ENCODE measurements at places on chromosomes 16 and 17.
A peak's percentile ranks its signal among the peaks of the same experiment; 100 is the strongest.

DNA sequence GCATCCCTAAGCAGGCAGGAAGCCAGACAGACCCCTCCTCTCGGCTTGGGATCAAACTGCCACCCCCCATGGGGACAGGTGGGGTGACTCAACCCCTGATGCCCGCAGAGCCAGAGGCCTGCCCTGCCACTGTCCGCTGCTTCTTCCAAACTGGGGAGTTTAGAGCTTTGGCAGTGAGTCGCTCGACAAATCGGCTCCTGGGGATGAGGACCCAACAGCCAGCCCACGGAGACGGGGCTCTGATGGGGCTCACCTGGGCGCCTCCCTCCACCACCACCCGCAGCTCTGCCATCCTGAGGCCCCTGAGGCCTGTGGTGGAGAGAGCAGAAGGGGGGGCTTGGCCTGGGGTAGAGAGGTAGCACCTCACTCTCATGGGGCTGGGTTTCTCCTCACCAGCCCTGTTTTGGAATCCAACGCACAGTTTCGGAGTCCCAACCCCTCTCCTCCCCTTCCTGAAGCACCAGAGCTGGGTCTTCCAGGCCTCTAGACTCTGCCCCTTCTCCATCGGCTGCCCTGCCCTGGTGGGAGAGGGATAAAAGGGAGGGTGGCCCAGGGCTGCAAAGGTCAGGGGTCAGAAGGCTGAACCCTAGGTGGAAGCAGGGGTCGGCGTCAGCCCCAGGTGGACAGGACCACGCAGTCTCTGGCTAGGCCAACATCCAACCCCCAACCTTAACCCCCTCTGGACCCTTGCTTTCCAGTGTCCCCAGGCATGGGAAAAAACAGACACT lies 5.8 kb downstream of the PRSS22 start:
- DNase-seq = no peak

DNA sequence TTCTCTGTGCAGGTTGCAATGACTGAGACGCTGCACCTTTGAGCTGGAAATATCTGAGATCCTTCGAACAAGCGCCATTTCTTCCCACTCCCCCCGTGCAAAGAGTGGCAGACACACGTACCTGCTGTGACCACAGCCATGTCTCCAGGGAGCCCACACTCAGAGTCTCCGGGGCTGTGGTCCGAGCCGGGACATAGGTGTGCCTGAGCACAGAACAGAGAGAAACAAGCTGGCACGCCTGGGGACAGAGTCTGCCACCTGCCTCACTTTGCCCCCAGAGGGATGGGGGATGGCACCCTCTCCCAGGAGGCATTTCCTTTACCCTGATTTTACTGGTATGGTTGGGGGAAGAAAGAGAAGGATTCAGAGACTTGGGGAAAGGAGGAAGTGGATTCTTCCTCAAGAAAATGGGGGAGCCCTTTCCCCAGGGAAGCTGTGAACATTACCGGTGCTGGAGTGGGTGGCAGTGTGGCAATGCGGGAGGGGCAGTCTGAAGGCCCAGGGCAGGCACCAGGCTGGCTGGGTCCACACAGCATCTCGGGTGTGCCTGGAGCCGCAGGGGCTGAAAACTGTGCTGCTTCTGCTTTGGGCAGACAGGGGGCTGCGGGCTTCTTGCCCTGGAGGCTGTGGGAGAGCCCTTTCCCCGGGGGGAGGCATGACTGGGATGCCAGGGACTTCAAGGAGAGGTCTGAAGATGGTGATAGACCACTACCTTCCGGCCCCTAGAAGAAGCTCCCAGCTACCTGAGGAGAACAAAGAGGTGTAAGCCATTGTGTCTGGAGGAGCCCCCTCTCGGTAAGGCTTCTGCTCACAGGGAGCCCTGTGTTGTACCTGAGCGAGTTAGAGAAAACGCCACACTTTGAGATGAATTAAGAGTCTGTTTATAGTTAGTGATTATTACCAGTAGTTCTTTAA lies 6.6 kb upstream of the PIK3R6 start:
- DNase-seq = no peak

DNA sequence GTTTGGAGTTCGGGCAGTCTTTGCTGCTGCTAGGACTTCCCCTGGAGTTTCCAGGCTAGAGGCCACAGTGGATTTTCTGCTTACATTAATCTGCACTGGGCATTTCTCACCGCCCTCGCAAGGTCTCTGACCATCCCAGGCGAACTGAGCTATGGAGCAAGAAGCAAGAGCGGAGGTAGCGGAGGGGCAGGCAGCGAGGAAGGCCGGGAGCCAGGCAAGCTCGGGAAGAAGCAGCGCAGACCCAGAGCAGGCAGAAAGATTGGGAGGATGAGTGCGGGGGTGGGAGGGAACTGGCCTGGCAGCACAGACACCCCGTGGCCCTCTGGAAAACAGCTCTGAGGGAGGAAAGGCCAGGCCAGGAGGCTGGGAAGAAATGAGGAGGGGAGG lies 3.8 kb downstream of the COTL1 start:
- DNase-seq = no peak

DNA sequence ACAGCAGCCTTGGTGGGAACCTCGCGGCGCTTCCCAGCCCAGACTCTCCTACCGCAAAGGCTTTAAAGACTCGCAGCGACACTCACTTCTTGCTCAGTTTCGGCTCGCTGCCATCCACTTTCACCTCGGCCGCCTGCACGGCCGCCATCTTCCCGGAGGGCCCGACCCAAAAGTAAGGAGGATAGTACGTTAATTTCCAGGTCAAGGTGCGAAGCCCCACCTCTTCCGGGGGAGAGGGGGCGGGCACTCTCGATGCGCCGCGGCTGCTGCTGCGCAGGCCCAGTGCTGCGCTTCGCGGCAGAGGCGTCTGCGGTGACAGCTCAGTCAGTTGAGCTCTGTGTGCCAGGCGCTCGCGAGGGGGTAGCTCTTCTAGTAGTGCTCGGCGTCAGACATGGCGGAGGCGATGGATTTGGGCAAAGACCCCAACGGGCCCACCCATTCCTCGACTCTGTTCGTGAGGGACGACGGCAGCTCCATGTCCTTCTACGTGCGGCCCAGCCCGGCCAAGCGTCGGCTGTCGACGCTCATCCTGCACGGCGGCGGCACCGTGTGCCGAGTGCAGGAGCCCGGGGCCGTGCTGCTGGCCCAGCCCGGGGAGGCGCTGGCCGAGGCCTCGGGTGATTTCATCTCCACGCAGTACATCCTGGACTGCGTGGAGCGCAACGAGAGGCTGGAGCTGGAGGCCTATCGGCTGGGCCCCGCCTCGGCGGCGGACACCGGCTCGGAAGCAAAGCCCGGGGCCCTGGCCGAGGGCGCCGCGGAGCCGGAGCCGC lies at the start of the genes KARS1 and TERF2IP:
KARS1 (minus strand) TSS at position 174 of the 773 bp plus-strand sequence; CDS start at position 148, 26 bp downstream.
TERF2IP (plus strand) TSS at position 282 of the 773 bp plus-strand sequence; CDS start at position 392, 110 bp downstream.
- DNase-seq = peak; percentile 89

DNA sequence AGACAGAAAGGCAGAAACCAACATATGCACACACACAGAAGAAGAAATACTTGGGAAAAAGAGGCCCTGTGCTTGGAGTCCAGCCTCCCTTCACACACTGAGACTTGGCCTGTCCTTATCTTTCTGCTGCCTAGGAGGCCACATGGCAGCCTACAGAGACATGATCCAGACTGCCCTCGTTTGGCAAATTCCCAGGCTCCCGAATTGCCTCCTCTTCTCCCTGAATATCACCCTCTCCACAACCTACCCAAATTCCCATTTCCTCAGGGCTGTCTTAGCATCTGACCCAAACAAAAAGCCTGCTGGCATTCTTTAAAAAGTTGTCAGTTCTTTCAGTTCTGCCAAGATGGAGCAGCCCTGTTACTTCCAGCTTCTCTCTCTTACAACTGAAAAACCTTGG lies 59.8 kb downstream of the DNAH17 start:
- no peak for DNase-seq

Data from AML-193 (cell line).